ENCODE measurements at places on chromosomes 3 and 15.

- DNase-seq, result no peak
Observed at GRCh38 chr3:146817704-146818103, 212.6 kb upstream of the PLSCR5 start.

GRCh38 chr15:85047271-85047948, 65.8 kb downstream of the PDE8A start:
- no peak for DNase-seq

DNA sequence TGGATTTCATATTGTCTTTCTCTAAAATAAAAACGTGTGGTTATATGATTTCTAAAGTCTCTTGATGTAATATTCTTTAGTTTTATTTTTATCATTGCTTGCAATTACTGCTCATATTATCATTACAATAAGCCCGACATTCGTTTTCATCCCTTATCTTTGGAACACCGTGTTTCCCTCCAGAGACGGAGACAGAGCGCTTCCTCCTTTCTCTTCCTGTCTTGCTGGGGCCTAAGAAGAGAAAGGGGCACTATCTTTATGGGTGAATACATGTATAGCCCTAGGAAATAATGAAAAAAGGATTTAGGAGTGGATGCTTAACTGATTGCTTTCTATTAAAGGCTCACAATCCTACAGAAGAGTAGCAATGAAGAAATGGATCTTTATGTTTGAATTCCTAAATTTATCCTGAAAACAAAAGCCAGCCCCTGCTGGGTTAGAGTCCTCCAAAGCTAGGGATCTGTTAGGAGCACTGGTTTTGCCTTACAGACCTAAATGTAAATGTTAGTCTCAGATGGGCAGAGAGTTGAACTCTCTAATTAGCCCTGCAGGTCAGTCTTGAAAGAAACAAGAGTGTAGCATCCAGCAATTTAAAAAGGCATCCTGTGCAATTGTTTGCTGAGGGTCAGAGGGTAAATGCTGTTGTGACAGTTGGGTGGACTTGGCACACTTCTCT, 145.1 kb downstream of the TP63 start:
- no peak for DNase-seq

- no peak for DNase-seq
Observed at GRCh38 chr3:183385698-183386613, 42.5 kb downstream of the MCF2L2 start.

GRCh38 chr15:59352683-59353082, 20.0 kb downstream of the MYO1E start:
- no peak for DNase-seq

DNA sequence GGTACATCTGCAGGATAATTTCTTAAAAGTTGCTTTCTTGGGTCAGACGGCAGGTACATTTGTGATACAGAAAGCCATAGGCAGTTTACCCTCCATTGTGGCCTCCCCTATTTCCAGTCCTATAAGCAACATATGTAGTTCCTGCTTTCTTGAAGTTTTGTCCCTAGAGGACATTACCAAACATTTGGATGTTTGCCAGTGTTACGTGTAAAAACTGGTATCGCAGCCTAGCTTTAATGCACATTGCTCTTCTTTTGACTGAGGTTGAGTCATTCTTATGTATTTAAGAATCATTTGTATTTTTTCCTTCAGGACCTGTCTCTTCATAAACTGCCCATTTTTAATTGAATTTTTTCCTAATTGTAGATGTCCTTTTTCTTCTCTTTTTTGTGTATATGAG, 114.3 kb downstream of the DIPK2A start:
- no peak for DNase-seq

DNA sequence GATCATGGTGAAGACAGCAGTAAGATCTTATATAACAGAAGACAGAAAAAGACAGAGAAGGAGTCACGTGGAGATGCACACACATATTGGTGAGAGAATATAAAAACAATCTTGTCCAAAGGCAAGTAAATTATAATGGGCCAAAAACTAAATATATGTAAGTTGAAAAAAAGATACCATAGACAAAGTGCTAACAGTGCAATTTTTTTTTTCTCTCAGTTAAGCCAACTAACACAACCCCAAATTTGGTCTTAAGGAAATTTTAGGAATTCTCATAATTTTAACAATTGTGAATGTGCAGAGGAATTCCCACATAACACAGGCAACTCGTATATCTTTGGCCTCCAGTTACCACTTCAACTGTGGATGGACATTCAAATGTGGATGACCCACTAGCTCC, 432.2 kb downstream of the SOX2 start:
- no peak for DNase-seq

DNA sequence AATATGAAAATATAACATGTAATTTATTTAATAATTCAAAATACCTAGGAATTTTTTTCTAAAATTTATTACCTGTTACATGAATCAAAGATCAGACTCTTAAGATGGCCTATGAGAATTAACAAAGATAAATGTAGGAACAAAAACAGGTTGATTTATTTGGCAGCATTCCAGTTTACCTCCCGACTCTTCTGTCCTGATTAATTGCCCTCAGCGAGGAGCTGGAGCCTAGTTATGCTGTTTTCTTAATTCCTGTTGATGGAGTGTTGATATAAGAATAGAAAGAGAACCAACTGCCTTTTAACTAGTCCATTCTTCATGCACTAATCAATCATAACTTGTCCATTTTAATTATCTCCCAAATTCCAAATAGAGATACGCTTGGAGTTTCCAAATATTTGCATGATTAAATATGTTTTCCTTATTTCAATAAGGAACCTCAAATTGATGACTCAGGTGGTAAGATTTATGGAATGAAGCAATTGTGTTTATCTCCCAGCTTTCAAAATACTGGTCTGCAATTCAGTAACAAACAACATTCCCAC, 10.6 kb upstream of the CPB1 start:
- no peak for DNase-seq

DNA sequence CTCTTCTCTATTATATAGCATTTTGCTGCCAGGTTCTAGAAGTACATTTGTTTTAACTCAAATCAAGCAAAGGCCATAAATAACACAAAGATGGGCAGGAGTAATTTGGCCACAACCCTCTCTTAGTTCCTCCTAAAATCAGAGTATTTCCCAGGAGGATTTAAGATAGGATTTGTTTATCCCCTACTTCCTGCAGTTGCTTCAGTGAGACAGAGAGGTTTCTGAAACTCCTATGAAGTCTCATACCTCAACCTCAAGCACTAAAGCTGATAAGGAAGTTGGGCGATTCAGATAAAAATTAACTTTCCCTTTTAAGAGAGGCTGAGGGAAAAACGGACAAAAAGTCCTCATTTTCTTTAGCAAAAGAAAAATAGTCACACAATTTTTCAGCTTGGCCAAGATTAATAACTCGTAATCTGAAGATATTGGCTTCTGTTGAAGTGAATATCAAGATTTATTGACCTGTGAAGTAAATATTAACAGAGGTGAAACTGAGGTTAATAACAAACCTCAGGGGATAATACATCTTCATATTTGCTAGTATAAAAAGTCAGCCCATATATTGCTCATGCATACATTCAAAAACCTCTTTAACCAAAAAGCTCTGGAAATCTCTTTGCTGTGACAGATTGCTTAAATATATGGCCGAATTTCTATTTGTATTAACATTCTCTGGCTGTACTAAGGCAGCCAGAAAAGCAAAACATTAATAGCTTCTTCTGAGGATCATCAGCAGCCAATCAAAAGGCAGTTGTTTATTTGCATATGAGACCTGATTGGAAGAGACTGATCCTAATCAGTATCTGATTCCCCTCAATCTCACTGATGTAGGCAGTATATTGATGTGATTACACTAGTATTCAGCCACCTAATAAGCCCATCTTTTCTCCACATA, 90.6 kb upstream of the GADL1 start:
- DNase-seq, result no peak

DNA sequence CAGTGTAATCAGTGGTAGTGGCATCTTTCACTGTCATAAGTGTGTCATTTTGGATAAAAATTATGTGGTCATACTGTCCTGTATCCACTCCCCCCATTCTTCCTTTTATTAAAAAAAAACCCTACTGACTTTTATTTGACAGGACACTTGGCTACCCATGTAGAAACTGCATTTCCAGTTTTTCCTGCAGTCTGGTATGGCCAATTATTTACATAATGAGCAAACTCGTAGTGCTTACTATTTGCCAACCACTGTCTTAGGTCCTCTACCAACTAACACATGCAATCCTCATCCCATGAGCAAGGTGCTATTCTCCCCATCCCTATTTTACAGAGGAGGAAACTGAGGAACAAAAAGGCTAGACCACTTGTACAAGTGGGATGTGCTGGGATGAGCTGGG, 129.1 kb downstream of the MECOM start:
- no peak for DNase-seq

DNA sequence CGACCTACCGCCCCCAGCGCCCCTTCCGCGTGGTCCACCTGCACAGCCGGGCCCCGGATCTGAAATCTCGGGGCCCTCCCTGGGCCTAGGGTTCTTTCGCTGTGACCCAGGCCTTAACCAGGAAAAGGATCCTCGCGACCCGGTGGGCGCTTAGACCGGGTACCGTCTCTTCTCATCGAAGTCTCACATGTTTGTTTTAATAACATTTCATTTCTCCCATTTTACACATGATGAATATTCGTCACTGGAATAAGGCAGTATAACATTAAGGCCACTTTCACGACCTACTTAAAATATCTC, 277 bp upstream of the DALRD3 start:
- no peak for DNase-seq

GRCh38 chr3:66297900-66298299, 77.1 kb downstream of the SLC25A26 start:
- DNase-seq, result no peak

DNA sequence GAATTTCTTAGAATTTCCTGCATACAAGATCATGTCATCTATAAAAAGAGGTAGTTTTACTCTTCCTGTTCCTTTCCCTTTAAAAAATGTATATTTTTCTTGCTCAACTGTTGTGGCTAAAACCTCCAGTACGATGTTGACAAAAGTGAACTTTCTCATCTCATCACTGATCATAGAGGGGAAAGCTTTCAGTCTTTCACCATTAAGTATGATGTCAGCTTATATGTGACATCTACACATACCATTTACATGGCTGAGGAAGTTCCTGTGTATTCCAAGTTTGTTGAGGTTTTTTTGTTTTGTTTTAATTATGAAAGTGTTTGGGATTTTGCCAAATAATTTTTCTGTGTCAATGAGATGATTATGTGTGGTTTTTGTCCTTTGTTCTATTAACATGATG, 173.6 kb downstream of the PLD1 start:
- DNase-seq, result no peak
